Lung microvascular endothelial cell (primary cell): ENCODE measurements at places on chromosomes 13 and 19. TPM values are rescaled to one million over a fixed set of nuclear protein-coding genes. Genes with fewer than 3 reads are reported as not detected.

- no peak for DNase-seq
These were observed 184.8 kb downstream of the TEX29 start for GRCh38 chr13:111505175-111505777.

- DNase-seq, result peak; percentile 72
These were observed 9.4 kb downstream of the BCL3 start for GRCh38 chr19:44757735-44758505.

DNA sequence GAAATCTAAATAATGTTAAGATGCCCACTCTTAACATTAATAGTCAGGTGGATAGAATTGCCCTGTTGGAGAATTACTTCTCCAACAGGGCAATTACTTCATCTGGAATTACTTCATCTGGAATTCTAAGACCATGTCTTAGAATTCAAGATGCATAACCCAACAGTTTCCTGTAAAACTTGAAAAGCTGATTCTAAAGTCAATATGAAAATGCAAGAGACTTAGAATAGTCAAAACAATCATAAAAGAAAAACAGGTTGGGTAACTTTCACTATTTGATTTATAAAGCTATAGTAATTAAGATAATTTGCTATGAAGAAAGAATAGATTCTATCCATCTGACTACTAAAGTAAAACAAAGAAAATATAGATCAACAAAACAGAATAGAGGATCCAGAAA lies 75.2 kb downstream of the ABCC4 start:
- no peak for DNase-seq

DNA sequence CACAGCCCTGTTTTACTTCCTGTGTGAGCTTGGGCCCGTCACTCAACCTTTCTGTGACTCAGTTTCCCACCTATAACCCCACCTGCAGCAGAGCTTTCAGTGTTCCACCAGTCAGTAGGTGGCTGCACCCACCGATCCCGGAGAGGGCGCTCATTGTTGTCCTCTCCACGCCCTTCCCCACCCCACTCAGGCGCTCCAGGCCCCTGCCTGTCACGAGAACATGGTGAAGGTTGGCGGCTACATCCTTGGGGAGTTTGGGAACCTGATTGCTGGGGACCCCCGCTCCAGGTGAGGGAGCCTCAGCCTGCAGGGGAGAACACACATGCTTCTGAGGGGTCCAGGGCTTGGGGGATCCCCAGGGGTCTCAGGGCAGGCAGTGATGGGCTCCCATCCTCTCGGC lies 12.3 kb downstream of the FUZ start:
- DNase-seq, result no peak

- no peak for DNase-seq
These were observed 54.1 kb downstream of the C13orf42 start for GRCh38 chr13:51057001-51057400.

DNA sequence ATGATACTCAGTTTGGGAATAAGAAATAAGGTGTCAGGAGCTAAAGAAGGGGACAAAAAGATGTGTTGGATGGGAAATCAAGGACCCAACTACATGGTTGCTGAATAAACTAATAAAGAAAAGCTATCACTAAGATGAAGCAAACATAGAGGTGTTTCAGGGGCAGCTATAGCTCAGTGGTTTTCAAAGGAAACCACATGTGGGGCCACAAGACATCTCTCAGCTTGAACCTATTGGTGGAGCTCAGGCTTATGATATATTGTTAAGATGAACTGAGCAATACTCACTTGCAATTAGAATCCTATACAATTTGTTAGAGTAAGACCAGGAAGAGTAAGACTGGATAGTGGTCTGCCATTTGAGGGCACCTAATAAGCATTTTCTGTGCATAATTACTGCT lies 45.1 kb upstream of the SPRY2 start:
- DNase-seq, result no peak

DNA sequence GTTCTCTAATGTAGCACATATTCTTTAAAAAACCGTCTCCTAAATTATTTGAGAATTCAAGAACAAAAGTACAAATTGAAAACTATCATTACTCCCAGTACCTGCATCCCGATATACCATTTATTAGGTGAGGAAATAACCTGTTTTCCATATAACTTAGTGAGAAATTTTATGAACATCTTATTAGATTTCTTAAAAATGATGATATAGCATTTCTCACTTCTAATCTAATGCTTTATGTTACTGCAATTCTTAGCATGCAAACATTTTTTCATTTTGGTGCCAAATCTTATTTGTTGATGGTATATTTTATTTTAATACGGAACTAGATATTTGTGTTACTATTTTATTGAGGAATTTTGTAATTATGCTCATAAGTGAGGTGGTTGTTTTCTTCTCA lies 1321.3 kb upstream of the SLC10A2 start:
- DNase-seq, result no peak

- DNase-seq, result no peak
These were observed 68.5 kb upstream of the GPR183 start for GRCh38 chr13:99375738-99376080.

- DNase-seq, result no peak
These were observed 11.6 kb downstream of the CLDN10 start for GRCh38 chr13:95564091-95564490.

DNA sequence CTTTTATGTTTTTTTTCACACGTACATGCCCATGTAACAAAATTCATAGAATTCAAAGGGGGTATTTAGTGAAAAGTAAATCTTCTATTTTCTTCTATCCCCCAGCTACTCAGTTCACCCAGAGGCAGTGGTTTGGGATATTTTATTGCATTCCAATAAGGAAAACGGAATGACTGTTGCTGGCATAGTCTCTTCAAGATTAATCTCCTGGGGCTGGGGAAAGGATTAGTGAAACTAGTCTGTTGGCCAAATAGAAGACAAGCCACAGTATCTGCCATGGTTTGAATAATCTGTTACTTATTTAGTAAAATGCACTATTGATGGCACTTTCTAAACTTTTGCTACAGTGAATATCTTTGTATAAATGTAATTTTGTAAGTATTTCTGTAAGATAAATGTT lies 122.0 kb downstream of the NDFIP2 start:
- DNase-seq, result no peak

GRCh38 chr19:12801466-12802266 lies at the start of the genes PRDX2 and THSD8:
TSS of gene PRDX2 (minus strand) at chr19:12801800. CDS start at chr19:12801261, 539 bp downstream.
TSS of gene THSD8 (plus strand) at chr19:12802069. CDS start at chr19:12802072, 3 bp downstream.
- DNase-seq, result peak; percentile 64

DNA sequence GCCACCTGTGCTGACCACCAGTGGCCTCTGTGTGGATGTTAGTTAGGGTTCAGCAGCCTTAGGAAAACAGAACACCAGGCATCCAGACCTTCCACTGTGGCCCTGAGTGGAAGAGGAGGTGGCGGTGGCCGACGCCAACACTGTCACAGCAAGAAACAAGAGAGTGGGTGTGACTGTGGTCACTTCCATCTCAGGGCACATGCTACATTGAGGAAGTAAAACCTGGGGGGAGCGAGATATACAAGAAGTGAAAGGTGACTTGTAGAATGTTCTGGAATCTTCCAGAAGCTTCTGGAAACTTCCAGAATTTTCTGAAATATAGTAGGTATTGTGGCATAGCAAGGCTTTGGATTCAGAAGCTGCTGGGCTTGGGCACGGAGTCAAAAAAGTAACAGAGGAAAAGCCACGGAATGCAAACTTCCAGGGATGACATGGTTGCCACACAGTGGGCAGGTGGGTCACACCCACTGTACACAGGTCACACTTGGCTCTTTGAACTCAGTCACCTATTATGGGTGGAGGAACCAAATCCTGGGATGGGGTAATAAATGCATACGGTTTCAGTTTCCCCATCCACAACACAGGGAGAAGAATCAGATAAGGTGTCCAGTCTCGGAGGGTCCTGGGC lies 24.3 kb downstream of the GNG7 start:
- DNase-seq, result no peak

- DNase-seq, result no peak
These were observed 141.0 kb upstream of the TMTC4 start for GRCh38 chr13:100815476-100816046.

DNA sequence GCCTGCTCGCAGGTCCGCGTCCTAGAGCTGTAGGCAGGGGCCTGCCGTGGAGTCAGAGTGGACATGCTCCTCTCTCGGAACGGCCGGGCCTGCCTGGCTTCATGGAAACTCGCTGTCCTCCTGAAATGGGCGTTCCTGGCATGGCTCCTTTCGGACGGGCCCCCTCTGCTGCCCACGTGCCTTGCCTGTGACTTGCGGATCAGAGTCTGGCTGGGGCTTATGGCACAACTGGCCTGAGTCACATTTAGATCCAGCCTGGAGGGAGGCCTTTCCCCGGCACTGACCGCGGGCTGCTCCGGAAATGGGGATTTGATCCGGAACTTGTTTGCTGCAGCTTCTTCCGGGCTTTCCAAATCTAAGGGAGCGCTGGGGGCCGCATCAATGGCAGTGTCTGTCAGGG lies 28.1 kb downstream of the THSD1 start:
- peak; percentile 94 for DNase-seq

DNA sequence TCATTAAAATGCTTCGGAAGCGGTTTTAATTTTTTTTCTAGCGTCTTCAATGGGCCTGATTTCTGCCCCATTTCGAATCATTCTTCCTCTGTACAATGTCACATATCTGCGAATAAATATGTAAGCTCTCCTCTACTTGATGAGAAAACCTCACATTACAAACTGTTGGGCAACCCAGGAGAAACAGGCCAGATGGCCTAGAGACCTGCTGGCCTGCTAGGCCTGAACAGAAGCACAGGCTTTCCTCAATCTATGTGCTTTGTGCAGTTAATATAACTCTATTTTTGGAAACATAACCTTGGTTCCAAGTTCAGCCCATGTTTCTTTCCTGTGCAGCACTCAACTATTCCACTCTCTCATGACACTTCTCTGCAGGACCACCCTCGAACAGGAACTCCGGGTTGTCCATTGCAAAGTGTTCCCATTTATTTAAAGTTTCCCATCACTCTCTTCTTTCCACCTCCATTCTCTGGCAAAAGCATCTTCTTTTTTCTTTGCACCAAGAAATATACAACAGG lies 42.0 kb downstream of the DCLK1 start:
- DNase-seq, result no peak

Gene SCN1B
- total RNA-seq, result 5.2 and 5.7 TPM in 2 replicates

Gene WASF3
- total RNA-seq, result 15.3 and 21.2 TPM in 2 replicates

Gene DPY19L3
- total RNA-seq, result 15.3 and 22.6 TPM in 2 replicates

Gene C13orf42
- not detected in 2 replicates for total RNA-seq
